Stimulated activated CD4-positive, alpha-beta T cell treated with anti-CD3 and anti-CD28 coated beads, TNF-alpha, amount 100 ng/mL, for 1 hour (primary cell): ENCODE measurements at places on chromosomes 13 and 19.

DNA sequence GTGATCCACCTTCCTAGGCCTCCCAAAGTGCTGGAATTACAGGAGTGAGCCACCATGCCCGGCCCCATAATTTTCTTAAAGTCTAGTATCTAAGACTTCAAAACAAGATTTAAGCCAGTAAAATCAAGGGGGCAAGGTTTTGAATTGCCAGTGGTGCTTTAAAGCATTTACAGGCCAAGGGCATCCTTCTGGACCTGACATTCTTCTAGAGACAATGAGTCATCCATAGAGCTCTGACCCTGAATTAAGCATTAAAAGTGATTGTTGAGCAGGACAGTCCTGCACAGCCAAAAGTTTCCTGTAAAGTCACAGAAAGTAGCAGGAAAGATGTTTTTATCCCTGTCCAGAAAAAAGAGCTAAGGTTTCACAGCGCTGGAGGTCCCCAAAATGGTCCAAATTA is 50.9 kb upstream of the ATP12A start:
- DNase-seq: no peak

DNA sequence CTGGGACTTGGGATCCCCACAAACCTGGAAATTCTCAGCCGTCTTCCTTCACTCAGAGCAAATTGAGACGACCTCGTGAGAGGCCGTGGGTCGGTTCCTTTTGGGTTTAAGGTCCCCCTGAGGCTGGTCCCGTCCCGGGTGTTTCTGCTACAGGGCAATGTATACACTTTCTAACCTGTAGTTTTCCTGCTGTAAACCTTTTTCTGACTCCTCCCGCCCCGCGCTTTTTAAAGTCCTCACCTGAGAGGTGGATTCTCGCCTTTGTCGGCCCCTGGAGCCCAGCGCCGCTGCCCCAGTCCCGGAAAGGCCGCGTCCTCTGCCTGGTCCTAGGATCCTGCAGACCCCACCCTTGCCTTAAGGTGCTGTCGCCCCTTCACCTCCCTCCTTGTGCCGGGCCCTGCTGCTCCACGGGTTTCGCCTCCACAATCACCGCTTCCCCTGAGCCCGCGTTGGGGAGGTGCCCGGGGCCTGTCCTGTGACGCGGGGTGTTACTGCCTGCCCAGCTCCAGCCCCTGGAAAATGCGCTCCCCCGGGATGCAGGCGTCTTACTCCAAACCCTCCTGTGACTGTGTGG is 391 bp downstream of the ZNF761 start:
- no peak for DNase-seq

- no peak for DNase-seq
Observed at GRCh38 chr19:50878851-50879250, 5.6 kb downstream of the KLK2 start.

DNA sequence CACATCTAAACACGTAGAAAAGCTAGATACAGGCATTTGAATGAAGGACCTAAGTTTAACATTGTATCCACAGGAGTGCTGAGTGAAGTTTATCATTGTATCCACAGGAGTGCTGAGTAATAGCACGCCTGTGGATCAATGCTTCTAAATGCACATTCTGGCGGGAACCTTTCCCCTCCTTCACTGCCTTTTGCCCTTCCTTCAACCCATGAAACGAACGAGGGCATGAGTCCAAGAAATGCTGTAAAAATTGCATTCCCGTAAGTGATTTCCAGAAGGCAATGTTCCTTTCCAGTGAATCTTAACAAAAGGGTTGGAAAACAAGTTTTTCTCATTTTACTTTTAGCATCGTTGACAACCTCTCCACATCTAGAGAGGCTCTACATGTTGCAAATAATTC is 88.1 kb downstream of the ZDHHC20 start:
- DNase-seq: no peak

GRCh38 chr19:32352241-32352630 is 6.8 kb downstream of the ZNF507 start:
- DNase-seq: no peak

- no peak for DNase-seq
Observed at GRCh38 chr13:82566864-82567263, 1315.4 kb downstream of the SLITRK1 start.

GRCh38 chr13:34672631-34673030 is 269.4 kb upstream of the NBEA start:
- DNase-seq: no peak

DNA sequence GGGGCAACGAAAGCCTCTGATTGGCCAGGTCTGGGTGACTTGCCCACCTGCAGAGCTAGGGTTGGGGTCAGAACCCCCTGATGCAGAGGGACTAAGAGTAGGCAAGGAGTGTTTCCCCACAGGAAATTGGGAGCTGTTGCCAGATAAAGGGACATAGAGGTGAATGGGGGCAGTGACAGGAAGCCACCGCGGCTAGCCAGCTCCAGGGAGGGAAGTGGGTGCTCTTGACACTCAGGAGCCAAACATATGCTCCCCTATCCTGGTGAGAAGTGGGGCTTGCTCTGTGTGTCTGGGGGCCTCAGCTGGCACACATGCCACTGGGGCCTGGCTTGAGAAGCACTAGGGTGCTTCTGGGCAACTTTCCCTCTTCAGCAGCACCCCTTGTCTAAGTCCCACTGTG is 26.0 kb downstream of the WDR88 start:
- DNase-seq: no peak

GRCh38 chr13:60369242-60369641 is 27.8 kb upstream of the TDRD3 start:
- no peak for DNase-seq

GRCh38 chr13:26971990-26972887 is 199.4 kb downstream of the USP12 start:
- DNase-seq: no peak

- DNase-seq: no peak
Observed at GRCh38 chr19:34500656-34501120, 19.1 kb downstream of the WTIP start.

DNA sequence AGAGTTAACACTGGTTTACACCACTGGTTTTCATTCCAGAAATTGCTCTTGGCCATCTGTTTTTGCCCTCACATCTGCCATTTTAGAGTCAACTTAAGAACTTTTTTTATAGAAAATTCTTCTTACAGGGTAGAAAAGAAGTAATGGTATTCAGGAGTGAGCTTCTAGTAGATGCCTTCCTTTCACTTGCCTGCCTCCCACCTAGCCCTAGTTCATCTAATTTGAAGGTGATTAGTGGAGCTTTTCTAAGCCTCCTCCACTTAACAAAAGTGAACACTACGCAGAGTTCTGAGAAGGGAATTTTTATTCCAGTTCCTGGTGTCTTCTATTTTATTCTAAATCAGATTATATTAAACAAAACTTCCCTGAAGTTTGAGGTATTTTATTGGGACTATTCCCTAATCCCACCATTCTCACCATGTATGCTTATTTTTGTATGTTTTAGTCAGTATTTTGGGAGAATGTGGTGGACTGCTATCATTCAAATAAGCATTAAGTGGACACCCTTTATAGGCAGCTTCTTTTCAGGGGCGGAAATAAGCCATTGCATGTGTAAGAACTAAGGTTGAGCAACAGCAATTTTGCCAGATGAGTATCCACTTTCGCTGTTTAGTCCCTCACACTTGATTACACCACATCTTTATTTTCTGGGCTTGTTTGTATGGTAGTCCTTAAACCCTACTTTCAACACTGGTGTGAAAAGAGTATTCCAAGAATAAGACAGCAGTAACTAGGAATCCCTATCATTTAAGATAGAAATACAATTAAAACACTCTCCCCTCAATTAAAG is 156.9 kb downstream of the ENOX1 start:
- DNase-seq: no peak

DNA sequence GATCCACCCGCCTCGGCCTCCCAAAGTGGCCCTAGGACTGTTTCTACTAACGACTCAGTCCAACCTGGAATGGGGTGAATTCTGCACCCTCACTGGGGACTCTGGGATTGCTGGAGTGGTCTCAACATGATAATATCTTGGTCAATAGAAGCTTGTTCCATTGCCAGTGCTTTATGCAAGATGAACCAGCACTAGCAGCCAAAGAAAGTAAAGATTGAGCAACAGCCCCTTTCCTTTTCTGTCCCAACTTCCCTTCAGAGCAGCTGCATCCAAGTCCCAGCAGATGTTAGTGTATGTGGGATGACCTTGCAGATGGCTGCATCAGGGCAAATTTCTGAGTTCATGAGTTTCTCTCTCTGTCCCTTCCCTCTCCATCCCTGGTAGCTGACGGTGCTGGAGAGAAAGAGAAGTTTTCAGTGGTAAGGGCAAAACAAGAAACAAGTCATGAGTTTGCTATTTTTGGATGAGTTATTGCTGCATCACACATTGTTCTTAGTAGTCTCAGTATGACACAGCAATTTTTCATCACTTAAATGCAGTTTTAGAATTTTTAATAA is 183.6 kb upstream of the EDNRB start:
- no peak for DNase-seq

DNA sequence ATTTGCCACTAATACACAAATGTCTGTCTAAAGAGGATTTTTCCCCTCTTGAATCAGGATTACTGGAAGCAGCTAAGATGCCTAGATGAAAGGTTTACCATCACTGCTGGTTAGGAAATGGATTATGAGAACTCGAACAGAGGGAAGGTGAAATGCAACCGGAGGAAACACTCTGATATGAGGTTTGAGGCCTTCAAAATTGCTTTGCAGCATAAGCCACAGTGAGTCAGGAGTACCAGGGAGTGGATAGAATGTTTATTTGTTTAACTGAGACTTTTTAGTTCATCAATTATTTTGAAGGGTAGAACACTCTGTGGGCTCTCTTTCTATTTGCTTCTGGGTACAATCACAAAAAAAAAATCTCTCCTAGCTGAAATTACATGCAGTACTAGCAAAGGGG is 18.1 kb downstream of the CDADC1 start:
- no peak for DNase-seq

- no peak for DNase-seq
Observed at GRCh38 chr13:75222031-75222430, 259.9 kb downstream of the TBC1D4 start.

DNA sequence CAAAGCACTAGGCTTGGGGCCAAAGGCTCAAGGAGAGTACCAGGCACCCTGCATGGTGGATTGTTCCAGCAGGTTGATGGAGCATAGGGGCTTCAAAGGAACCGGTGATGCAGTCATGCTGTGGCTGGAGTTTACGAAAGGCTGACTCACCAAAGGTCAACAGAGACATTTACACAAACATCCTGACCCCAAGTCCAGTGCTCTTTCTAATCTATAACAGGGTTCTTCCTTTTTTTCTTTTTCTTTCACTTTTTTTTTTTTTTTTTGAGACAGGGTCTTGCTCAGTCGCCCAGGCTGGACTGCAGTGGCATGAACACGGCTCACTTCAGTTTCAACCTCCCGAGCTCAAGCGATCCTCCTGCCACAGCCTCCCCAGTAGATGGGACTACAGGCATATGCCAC is 35.6 kb upstream of the TPTE2 start:
- DNase-seq: no peak

- DNase-seq: no peak
Observed at GRCh38 chr13:51523082-51523518, 61.2 kb upstream of the WDFY2 start.

GRCh38 chr13:35470671-35471661 is 5.5 kb downstream of the MAB21L1 start:
- no peak for DNase-seq
